ENCODE measurements at places on chromosomes 3 and 15.

DNA sequence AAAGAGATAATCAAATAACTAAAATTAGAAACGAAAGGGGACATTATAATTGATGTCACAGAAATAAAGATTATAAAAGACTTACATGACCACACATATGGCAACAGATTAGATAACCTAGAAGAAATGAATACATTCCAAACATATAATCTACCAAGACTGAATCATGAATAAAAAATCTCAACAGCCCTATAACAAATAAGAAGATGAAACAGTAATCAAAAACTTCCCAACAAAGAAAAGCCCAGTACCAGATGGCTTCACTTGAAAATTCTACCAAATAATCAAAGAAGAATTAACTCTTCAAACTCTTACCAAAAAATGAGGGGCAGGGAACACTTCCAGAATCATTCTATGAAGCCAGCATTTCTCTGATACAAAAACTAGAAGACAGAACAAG is 11.8 kb downstream of the TOP2B start:
- DNase-seq, result no peak

GRCh38 chr15:97953254-97953653 is 7.2 kb upstream of the ARRDC4 start:
- no peak for DNase-seq

- DNase-seq, result no peak
Measured at GRCh38 chr3:14518893-14519292, 21.2 kb downstream of the GRIP2 start.

- no peak for DNase-seq
Measured at GRCh38 chr3:13364602-13365271, 55.4 kb downstream of the NUP210 start.

DNA sequence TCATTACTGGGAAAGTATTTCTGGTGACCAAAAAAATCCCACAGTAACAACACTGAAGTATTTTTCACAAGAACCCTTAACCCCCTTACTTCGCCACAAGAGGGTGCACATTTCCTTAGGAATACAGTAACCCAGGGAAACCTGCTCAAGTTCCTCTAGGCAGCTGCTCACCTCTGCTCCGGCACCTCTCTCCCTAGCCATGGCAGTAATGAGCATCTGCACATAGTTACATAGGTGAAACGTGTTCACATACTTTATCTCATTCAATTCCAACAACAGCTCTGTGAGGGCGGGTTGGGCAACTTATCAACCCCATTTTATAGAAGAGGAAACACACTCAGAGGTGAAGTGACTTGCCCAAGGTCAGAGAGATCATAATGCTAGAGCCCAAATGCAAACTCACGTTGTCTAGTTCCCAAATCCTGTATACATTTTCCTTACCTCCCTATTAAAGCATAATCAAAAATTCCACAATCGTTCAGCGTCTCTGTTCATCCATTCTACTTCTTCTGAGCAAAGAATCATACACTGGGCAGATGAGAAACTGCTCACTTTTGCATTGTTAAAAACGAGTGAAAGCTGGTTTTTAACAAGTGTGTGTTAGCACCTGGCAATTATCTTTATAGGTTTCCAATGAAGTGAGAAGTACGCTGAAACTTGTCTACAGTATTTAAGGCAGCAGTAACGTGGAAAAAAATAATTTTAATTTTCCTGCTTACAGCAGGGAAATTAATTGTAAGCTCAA is 90.7 kb downstream of the IGF2BP2 start:
- no peak for DNase-seq

- DNase-seq, result no peak
Measured at GRCh38 chr3:118554148-118554838, 480.4 kb downstream of the IGSF11 start.

- DNase-seq, result no peak
Measured at GRCh38 chr3:15387171-15387581, 40.2 kb downstream of the METTL6 start.

GRCh38 chr3:8937064-8938020 is 25.9 kb downstream of the RAD18 start:
- DNase-seq, result no peak

GRCh38 chr3:156661155-156661554 is 13.2 kb upstream of the TIPARP start:
- DNase-seq, result no peak

DNA sequence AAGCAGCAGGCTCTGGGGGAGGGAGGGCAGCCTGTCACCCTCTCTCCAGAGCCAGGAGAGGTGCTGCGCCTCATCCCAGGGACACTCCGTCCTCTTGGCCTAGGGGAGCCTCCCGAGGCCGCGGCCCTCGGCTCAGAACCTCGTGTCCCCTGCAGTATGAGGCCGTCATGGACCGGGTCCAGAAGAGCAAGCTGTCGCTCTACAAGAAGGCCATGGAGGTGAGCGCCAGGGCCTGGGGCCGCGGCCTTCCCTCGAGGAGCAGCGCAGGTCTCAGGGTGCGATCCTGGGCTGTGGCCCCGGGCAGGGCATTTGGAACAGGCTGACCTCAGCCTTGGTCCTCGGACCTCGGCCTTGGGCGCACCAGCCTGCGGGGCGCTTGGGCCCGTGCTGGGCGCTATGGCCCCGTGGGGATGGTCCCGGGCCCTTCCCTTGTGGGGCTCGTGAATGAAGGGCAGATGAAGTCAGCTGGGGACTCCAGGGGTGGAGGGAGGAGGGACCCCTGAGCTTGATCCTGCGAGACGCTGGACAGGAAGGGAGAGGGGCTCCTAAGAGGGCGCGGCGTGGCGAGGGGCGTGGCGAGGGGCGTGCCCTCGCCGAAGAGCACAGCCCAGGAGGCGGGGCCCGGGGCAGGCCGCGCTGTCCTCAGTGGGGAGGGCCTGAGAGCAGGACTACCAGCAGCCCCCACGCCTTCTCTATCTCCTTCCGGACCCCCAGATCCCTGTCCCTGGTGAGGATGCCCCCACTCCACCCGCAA is 32.9 kb downstream of the PSTPIP1 start:
- DNase-seq, result no peak

DNA sequence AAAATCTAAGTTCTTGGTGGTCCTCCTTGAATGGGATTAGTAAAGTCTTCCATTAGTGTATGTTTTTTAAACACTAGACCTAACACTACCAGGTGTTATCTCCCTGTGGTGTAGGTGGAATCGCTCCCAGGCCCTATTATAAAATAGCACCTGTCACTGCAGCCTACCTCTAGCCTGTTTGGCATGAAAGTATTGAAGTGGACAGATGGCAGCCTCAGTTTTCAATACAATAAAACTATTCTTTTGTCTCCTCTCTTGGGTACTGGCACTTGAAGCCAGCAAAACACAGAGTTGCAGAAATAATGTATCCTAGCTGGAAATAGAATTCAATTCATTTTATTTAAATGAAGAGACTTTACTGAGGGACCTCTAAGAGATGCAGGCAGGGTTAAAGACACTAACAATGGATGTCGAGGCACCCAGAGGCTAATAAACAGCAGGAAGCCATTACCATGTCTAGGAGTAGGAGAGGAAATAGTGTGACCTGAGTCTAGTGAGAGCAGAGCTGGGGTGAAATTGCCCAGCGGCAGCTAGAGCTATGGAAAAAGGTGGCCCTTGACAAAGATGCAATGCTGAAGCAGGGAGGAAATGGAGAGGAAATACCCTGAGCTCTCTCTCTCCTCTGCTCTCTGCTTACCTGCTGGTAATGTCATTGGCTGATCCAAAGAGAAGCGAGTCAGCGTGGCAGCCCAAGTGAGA is 49.1 kb upstream of the TMEM158 start:
- no peak for DNase-seq

GRCh38 chr3:6326771-6327170 is 534.1 kb upstream of the GRM7 start:
- no peak for DNase-seq

DNA sequence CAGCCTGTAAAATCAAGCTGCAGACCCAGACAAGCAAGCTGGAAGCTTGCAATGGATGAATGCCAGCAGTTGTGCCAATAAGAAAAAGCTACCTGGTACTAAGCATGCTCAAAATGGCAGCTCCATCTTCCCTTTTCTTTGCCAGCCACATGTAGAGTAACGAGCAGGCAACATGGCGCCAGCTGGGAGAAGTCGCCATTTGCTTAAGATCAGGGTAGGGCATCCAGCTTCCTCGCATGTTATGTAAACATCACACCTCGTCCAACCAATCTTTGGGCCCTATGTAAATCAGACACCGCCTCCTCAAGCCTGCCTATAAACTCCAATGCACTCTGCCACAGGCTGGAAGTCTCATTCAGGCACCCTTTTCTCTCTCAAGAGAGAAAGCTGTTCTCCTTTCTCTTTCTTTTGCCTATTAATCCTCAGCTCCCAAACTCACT is 973.9 kb downstream of the FHIT start:
- no peak for DNase-seq

- DNase-seq, result no peak
Measured at GRCh38 chr3:81395739-81396513, 365.5 kb downstream of the GBE1 start.

DNA sequence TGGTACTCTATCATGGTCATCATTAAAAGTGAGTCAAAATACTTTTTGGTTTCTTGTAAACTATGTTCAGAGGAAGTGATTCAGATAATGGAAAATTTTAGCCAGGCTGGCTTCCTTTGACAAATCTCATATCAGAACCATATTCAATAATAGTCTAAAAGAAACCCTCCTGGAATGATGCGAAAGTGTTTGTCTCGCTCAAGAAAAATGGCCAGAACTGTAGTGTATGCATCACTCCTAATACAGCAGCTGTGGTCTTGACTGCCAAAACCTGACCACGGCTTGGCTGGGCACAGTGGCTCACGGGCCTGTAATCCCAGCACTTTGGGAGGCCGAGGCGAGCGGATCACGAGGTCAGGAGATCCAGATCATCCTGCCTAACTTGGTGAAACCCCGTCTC is 35.6 kb upstream of the KCNMB2 start:
- no peak for DNase-seq

GRCh38 chr3:126446301-126446700 is 29.4 kb downstream of the ZXDC start:
- DNase-seq, result no peak

DNA sequence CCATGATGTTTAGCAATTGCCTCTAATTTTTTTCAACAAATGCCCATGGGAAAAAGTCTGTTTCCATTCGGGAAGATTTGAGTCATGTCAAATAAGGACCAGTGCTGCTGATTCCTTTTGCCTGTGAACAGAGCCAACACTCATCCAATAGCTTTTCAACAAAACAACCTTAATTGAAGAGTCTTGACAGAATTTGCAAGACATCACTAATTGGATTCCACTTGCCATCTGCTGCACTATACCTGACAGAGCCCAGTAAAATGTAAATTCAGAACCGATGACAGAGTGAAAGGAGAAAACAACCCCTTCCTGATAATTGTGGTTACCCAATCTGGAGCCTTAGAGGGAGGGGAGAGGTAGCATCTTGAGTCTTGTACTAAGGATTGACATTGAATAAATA is 426.7 kb downstream of the AGBL1 start:
- no peak for DNase-seq

DNA sequence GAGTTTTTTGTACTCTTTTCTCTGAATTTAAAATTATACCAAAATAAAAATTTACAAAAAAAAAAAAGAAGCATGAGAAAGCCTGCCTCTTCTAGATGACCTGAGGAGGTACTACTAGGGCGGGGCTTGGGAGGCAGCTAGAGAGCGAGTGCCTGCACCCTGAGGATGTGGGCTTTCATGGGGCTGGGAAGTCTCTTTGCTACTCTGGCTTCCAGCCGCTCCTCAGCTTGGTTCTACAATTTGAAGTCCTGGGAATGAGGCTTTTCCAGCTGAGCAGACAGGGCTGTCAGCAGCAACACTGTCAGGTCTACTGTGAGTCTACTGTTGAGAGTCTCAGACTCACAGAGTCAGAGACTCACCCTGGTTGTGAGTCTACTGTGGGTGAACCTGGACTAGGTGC is 8.2 kb upstream of the PSTPIP1 start:
- no peak for DNase-seq

DNA sequence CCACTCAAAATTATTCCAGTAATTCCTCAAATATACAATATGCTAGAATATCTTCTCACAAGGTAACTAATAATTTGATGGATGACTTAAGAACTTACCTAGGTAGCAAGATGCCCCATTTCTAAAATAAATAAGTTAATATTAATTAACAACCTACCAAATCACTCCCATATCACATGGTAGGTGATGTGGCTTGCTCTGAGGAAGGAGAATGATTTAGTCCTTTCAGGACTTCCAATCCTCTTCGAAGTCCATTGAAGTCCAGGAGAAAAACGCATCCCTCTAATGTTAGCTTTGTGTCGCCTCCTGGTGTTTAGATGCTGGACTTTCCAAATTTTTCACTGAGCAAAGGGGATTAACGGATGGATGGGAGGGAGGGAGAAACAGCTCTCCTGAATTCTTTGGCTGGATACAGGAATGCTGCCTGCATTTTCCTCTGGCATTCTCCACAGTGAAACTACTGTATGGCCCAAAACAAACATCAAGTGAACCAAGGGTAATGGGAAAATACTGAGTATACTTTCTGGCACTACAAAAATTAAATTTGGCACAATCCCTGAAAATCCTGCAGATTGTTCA is 58.6 kb downstream of the PRICKLE2 start:
- DNase-seq, result no peak

DNA sequence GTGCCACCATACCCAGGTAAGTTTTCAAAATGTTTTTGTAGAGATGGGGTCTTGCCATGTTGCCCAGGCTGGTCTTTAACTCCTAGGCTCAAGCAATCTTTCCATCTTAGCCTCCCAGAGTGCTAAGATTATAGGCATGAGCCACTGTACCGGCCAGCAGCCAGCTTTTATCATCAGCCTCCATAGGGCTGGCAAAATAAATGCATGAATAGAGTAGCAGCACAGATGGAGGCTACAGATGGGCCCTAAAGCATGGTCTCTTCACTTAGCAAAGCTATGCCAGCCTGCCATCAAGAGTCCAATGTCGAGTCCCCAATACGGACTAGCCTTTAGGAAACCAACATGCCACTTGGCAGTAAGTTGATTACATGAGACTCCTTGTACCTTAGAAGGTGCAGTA is 63.8 kb downstream of the CNTN3 start:
- DNase-seq, result no peak

DNA sequence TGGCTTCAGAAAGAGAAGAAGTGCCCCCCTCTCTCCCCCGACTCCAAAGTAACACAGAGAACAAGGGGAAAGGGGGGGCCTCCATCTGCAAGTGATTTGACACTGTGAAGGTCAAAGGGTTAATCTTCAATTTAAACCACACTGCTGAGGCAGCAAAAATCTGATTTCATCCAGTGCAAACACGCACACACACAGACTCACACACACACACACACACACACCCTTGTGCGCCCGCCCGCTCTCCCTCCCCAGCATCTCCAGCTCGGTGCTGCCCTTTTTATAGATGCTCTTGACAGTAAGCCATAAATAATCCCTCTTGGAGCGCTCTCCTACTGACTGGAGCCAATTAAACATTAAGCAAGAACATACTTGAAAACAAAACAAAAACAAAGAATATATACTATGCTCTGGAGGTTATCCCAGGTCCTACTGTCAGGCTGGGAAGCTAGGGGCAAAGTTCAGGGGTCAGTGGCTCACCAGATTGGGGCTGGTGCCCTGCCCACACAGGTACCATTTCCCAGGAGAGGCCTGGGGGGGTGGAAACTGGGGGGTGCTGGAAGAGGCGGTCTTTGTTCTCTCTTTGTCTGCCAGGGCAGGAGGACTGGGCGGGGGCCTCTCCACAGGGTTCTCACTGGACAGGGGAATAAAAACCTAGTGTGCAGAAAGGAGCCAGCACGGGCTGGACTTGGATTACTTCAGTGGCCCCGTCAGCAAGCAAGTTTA is 16.3 kb downstream of the BMF start:
- DNase-seq, result no peak

Measured in H1 (cell line).